Esophagus muscularis mucosa (tissue), 4 donors: ENCODE measurements at places on chromosomes 11 and 22. TPM values are rescaled to one million over a fixed set of nuclear protein-coding genes. Genes with fewer than 3 reads are reported as not detected.

DNA sequence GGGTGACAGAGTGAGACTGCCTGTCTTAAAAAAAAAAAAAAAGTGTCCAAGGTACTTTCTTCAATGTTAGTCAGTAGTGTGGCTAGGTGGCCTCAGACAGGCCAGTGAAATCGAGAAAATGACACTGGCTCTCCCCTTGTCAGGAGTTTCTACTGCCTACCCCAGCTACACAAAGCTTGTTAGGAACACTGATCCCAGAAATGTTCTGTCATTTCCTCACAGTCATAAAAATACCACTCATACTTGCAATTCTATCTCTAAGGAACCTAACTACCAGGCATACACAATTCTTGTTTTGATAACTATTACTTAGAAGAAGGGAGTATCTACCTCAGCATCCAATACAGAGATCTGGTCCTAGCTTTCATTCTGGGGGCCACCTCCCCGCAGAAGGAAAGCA, 31.3 kb downstream of the ATP6V1E1 start:
- no peak for DNase-seq

GRCh38 chr11:13880634-13881033, 81.9 kb upstream of the SPON1 start:
- DNase-seq: no peak

DNA sequence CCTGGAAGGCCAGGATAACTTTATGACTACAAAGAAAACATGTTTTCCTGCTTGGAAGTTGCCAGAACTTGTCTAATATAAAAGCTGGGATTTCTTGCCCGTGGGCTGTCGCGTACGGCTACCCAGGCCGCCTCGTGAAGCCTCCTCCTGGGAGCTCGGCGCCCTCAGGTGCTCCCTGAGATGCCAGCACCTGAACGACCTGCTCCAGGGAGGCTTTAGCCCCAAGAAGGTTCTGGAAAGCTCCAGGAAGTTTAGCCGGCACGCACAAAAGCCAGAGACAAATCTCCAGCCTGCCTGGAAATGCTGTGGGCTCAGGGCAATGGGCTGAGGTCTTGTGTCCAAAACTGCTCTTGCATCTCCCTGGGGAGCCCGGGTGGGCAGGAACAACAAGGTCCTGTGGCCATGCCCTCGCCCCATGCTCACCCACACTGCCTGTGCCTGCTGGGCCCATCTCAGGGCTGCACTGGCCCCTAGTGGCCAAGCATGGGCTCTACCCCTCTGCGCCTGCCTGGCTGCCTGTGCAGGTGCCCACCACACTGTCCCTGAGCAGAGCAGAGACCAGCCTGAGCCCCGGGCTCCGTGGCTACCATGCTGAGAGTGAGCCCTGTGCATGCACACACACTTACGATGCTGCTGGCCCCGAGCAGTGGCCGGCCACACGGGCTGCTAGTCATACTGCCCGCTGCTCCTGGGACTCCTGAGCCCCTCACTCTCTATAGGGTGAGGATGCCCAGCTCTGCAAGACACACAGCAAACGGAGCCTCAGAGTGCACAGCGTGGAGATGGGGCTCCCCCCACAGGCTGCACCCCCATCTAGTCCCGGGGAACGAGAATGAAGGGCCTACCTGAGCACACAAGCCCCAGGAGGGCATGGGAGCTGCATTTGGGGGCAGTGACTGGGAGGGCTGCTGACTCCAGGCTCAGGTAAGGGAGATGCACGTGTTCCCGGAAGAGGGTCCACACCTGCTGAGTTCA, 4.9 kb upstream of the CELSR1 start:
- DNase-seq: no peak

DNA sequence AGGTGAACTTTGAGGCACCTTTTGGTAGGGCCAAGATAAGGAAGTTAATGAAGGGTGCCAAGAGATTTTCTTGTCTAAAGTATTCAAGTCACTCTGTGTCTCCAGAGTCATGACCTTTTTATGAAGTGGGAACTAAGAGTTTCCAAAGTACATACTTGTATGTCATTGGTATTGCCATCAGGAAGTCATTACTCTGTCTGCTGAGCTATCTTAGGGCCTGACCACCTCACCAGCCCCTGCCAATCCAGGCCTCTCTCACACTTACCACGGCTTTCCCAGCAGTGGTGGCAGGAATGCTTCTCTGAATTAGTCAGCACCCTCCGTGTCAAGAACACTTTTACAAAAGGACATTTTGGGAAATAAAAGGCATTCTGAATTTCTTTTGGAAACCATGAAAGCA, 192.8 kb upstream of the MTNR1B start:
- DNase-seq: peak; percentile 81

DNA sequence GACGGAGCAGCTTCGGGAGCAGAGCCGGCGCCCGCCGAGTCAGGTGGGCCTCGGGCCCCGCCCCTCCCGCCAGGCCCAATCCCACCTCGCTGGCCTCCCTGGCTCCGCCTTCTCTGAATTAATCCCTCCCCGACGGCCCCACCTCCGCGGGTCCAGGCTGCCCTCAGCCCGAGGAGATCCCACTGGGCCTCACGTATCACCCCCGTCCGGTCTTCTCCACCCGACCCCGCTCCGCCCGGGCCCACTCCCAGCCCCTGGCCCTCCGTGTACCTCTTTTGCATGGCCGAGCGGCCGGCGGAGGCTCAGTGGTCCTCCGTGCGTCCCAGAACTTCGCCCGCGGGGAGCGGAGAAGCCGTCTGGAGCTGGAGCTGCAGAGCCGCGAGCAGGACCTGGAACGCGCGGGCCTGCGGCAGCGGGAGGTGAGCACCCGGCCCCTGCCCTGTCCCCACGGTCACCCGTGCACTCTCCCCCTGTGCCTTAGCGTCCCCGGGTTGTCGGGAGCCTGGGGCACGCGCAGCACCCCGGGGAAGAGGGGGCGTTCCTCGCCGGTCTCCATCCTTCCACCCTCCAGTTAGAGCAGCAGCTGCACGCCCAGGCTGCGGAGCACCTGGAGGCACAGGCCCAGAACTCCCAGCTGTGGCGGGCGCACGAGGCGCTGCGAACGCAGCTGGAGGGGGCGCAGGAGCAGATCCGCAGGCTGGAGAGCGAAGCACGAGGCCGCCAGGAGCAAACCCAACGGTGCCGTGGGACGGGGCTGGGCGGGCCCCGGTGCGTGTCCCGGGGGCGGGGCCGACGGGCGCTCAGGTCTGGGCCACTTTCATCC, 2.2 kb upstream of the CD151 start:
- DNase-seq: no peak

GRCh38 chr22:36522662-36523061, 6.3 kb downstream of the EIF3D start:
- DNase-seq: no peak

DNA sequence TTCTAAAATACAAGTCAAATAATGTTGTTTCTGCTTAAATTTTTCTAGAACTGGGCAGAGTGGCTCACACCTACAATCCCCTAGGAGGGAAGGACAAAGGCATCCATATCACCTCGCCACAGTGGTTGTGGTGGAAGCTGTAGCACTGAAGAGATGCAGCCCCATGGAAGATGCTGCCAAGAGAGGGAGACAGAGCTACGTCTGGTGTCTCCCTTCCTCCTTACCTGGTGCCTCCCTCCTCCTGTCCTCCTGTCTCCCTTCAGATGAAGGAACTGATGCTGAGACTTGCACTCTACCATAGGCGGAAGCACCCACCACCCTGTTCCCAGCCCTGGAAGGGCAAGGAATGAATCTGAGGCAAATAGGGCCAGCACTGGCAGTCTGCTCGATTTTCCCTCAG, 22.3 kb downstream of the MMP27 start:
- peak; percentile 77 for DNase-seq

DNA sequence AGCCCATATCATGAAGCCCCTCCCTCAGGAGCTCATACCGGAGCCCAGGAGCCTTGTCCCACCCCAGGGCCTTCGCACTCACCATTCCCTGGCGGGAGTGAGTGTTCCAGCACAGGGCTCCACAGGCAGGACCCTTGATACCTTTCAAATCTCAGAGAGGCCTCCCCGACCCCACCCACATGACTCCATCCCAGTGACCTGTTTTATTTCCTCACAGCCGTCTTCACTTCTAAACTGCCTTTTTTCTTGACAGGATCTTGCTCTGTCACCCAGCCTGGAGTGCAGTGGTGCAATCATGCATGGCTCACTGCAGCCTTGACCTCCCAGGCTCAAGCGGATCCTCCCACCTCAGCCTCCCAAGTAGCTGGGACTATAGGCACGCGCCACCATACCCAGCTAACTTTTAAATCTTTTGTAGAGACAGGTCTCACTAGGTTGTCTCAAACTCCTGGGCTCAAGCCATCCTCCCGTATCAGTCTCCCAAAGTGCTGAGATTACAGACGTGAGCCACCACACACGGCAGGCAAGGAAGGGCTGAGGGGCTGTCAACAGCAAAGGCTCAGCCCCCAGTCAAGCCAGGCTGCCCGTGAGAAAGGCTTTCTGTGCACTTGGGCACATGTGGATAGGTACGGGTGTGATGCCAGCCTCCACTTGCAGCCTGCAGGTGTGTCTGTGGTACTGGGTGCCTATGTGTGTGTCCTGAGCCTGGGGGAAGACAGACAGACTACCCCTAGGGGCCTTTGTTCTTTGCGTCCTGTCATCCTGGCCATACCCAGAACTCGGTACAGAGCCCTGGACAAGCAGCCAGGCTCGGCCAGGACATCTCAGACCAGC, 9.3 kb downstream of the RPL3 start:
- DNase-seq: no peak

- no peak for DNase-seq
Observed at GRCh38 chr11:125621995-125622394, 3.0 kb upstream of the CHEK1 start.

- no peak for DNase-seq
Observed at GRCh38 chr11:132846075-132846474, 686.2 kb downstream of the OPCML start.

- no peak for DNase-seq
Observed at GRCh38 chr11:79390477-79390876, 50.4 kb downstream of the TENM4 start.

- DNase-seq: no peak
Observed at GRCh38 chr11:19320827-19321226, 80.1 kb upstream of the E2F8 start.

- no peak for DNase-seq
Observed at GRCh38 chr11:27355575-27356104, 7.4 kb downstream of the CCDC34 start.

DNA sequence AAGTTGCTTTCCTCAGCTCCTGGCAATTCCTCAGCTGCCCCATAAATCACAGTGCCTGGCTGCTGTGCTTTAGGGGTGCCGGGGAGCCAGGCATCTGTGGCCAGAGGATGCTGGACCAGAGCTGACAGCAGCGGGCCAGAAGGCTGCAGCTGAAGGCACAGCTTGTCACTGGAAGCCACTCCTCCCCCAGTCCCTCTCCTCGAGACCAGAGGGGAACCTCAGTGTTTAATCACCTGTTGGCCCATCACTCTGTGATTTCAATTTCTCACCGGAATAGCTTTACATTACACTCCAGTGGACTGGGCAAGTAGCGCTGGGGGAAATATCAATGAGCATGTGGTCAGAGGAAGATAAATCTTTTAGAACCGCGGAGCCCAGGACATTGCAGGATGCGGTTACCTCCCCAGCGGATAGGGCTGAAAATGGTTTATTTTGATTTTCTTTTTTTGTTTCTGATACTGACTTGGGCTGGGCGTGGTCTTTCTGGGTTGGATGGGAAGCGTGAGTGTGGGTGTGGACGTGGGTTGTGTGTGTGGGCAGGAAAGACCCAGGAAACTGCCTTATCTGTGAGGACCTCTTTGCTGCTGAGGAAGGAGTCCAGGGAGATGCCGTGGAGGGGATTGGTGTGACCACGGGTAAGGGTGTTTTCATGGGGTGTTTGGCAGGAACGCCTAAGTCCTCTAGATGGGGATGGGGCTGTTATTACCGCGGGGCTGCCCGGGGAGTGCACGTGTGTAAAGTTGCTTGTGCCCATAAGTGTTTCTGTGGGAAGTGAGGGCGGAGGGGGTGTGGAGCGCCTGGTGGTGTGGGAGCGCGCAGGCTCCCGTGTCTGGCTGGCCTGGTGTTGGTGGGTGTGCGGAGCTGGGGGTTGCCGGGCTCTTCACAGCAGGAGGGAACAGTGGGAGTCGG, 4.0 kb downstream of the DAGLA start:
- no peak for DNase-seq

DNA sequence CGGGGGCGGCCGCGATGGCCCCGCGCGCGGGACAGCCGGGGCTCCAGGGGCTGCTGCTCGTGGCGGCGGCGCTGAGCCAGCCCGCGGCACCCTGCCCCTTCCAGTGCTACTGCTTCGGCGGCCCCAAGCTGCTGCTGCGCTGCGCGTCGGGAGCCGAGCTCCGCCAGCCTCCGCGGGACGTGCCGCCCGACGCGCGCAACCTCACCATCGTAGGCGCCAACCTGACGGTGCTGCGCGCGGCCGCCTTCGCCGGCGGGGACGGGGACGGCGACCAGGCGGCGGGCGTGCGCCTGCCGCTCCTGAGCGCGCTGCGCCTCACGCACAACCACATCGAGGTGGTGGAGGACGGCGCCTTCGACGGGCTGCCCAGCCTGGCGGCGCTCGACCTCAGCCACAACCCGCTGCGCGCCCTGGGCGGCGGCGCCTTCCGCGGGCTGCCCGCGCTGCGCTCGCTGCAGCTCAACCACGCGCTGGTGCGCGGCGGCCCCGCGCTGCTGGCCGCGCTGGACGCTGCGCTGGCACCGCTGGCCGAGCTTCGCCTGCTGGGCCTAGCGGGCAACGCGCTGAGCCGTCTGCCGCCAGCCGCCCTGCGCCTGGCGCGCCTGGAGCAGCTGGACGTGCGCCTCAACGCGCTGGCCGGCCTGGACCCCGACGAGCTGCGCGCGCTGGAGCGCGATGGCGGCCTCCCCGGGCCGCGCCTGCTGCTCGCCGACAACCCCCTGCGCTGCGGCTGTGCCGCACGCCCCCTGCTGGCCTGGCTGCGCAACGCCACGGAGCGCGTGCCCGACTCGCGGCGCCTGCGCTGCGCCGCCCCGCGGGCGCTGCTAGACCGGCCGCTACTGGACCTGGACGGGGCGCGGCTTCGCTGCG, 697 bp downstream of the TPBGL start:
- no peak for DNase-seq

GRCh38 chr22:45235101-45235777, 5.5 kb downstream of the KIAA0930 start:
- DNase-seq: no peak

The HEPHL1 gene
- total RNA-seq: not detected

The BARX2 gene
- total RNA-seq: not detected

The SCGB1C1 gene
- not detected for total RNA-seq

The STX5 gene
- total RNA-seq: 31.6 TPM

The TRPM5 gene
- total RNA-seq: not detected

The GSTP1 gene
- 810 TPM for total RNA-seq

The MGAT3 gene
- total RNA-seq: 7.1 TPM

The DCDC1 gene
- not detected for total RNA-seq

The ROM1 gene
- total RNA-seq: 11.9 TPM

The IL17REL gene
- total RNA-seq: not detected
